ENCODE measurements at places on chromosomes 13 and 19.

GRCh38 chr13:108350579-108350978, 81.1 kb downstream of the TNFSF13B start:
- DNase-seq, result no peak

GRCh38 chr13:57631596-57632275, at the start of gene PCDH17:
Gene PCDH17, plus strand, starts transcription at chr13:57631744. Its CDS starts 803 bp downstream, at chr13:57632547.
- no peak for DNase-seq

- DNase-seq, result peak; percentile 33
Observed at GRCh38 chr13:46551410-46552302, 1.3 kb upstream of the LRCH1 start.

DNA sequence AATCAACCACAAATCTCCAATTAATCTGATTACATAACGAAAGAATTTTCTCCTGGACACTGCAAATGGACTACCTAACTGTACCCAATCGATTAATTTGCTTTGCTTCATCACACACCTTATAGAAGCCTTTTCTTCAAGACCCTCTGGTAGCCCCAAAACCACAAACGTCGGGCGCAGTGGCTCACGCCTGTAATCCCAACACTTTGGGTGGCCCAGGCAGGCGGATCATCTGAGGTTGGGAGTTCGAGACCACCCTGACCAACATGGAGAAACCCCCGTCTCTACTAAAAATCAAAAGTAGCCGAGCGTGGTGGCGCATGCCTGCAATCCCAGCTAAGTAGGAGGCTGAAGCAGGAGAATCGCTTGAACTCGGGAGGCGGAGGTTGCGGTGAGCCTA, 42.9 kb upstream of the ZNF429 start:
- no peak for DNase-seq

DNA sequence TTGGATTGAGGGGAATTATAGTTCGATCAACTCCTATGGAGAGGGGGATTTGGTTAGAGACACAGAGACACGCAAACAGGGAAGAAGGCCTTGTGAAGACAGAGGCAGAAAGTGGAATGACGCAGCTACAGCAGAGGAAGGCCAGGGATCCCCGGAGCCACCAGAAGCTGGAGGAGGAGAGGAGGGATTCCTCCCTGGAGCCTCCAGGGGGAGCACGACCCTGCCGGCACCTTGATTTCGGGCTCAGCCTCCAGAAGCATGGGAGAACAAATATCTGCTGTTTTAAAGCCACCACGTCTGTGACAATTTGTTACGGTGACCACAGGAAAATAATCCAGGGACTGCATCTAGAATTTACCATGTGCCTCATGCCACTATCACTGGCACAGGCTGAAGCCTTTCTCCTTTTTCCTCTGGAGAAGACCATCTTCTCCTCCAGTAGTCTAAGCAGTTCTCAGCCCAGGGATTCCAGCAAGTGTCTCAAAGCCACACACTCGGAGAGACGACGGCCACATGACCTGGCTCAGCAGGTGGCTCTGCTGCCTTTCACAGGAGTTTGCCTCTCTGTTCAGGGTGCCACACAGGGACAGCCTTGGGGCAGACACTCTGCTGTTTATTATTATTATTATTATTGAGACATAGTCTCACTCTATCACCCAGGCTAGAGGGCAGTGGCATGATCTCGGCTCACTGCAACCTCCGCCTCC, 39.9 kb upstream of the CCNE1 start:
- DNase-seq, result no peak

- DNase-seq, result no peak
Observed at GRCh38 chr19:33703821-33704220, 82.1 kb downstream of the CHST8 start.

- no peak for DNase-seq
Observed at GRCh38 chr19:11196406-11197287, 698 bp downstream of the KANK2 start.
